ENCODE measurements at places on chromosomes 13 and 19. TPM values are rescaled to one million over a fixed set of nuclear protein-coding genes. Genes with fewer than 3 reads are reported as not detected.

Gene ZNF571
- 2.7 TPM for total RNA-seq

Gene COMMD6
- total RNA-seq = 130 TPM

Gene KIR2DL3
- total RNA-seq = not detected

Gene FBXO17
- total RNA-seq = not detected

Gene COL5A3
- 2.8 TPM for total RNA-seq

Gene SIGLEC9
- 1.3 TPM for total RNA-seq

Gene UBE2M
- total RNA-seq = 107 TPM

Gene ZNF20
- 2.7 TPM for total RNA-seq

Gene ZNF135
- total RNA-seq = 0.12 TPM

Gene PRR22
- total RNA-seq = 2.2 TPM

Gene KLK1
- total RNA-seq = 0.73 TPM

Gene TGFBR3L
- total RNA-seq = 4.4 TPM

Gene ZNF836
- total RNA-seq = 12.8 TPM

Gene LILRA6
- 0.26 TPM for total RNA-seq

Gene ZNF793
- 3.4 TPM for total RNA-seq

Gene FBXL12
- 20.7 TPM for total RNA-seq

Gene TINCR
- total RNA-seq = 1.1 TPM

GRCh38 chr13:21595546-21595822 is 8.5 kb downstream of the MICU2 start:
- DNase-seq = no peak

- peak; percentile 51 for DNase-seq
Measured at GRCh38 chr19:1084024-1084868, 10.9 kb downstream of the POLR2E start.

DNA sequence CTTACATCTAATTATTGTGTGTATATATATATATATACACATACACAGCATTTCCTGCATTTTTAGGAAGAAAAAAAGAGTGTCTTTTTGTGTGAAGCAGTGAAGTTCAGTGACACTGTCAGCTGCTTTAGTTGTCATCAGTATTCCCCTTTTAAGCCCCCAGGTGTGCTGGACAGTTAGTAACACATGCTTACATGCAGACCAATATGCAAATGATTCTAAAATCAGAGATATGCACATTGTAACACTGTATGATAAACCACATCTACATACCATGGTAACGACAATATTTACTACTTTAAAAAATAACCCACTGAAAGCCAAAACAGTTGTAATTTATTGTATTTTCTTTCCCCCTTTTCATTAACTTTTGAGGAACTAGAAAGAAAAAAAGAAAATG is 16.8 kb downstream of the LHFPL6 start:
- DNase-seq = no peak

DNA sequence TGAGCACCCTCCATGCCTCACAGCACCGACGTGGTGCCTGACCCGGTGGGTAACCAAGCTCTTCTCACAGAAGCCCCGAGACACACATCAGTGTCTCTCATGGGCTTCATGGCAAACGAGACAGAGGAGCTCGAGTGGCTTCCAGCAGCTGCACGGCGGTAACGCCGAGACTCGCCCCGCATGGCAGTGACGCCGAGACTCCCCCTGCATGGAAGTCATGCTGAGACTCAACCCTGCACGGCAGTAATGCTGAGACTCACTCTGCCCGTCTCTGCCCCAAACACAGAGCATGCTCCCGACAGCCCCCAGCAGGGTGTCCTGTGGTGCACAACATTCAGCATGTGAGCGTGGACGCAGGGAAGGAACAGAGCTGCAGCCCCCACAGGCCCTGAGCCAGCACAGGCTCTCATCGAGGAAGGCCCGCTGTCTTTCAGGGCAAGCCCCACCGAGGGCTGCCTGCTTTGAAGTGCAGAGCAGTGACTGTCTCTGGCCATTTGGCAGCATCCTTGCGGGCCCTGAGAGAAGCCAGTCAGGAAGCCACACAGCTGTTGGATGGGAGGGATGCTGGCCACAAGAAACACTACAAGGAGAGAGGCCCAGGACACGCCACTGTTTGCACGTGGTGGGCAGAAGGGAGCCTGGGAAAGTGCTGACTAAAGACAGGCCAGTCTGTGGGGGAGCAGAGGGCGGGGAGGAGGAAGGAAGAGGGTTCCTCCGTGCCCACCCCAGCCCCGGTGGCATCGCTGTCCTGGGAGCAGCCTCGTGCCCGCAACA is 9.5 kb downstream of the GAS6 start:
- peak; percentile 15 for DNase-seq

GRCh38 chr13:77918391-77919245 is at the start of gene EDNRB:
TSS of gene EDNRB (minus strand) at chr13:77918831. CDS start at chr13:77918573, 258 bp downstream.
- peak; percentile 11 for DNase-seq

GRCh38 chr13:52454459-52454819 is 839 bp upstream of the CKAP2 start:
- DNase-seq = peak; percentile 32

GRCh38 chr13:47853236-47853635 is 147.8 kb downstream of the SUCLA2 start:
- DNase-seq = no peak

- no peak for DNase-seq
Measured at GRCh38 chr13:49938314-49938713, 2.2 kb upstream of the SPRYD7 start.

- no peak for DNase-seq
Measured at GRCh38 chr19:21432590-21432989, 35.7 kb downstream of the ZNF493 start.

DNA sequence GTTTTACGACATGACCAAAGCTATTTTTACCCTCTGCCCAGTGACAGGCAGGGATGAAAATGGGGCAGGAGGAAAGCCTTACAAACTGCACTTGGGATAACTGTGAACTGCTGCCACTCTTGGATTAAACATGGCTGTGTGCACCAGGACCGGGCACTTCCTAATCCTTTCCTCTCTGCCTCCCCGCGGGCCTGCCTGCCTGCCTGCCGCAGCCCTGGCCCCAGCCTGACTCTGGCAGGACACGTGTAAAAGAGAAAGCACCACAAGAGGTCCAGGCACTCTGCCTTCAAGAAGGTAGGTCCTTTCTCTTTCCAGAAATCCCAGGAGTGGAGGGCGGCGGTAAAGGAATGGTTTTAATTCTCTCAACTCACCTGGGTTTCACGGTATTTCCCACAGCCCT is 4.8 kb downstream of the TSHZ3 start:
- no peak for DNase-seq

- no peak for DNase-seq
Measured at GRCh38 chr13:34114581-34114980, 296.6 kb downstream of the RFC3 start.

DNA sequence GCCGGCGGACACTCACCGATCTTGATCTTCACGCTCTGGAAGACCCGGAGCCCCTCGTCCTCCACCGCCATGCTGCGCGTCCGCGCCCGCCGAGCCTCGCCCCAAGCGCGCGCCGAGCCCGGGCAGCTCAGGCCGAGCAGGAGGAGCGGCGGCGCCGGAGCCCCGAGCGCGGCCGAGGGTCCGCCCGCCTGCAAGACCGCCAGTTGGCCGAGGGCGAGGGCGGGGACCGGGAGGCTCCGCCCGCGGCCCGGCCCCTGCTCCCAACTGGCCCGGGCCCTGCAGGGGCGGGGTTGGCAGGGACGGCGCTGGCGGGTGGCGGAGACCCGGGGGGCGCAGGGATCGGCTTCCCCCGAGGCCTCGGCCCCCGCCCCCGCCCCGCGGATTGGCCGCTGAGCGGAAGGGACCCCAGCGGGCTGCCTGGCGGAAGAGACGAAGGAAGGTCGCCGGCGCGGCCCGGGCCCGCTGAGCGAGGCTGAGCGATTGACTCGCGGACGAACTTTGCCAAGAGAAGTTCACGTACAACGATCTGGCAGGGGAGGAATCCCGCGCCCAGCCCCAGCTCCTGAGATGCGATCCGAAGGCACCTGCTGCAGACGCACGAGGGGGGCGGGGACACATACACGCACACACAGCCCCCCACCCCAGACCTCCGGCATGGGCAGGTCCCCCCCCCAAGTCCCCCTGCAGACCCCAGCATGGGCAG is at the start of gene RASA3:
Gene RASA3 (minus strand): TSS at position 205 of the 703 bp plus-strand sequence. CDS start 134 bp downstream, at position 71.
- peak; percentile 73 for DNase-seq

DNA sequence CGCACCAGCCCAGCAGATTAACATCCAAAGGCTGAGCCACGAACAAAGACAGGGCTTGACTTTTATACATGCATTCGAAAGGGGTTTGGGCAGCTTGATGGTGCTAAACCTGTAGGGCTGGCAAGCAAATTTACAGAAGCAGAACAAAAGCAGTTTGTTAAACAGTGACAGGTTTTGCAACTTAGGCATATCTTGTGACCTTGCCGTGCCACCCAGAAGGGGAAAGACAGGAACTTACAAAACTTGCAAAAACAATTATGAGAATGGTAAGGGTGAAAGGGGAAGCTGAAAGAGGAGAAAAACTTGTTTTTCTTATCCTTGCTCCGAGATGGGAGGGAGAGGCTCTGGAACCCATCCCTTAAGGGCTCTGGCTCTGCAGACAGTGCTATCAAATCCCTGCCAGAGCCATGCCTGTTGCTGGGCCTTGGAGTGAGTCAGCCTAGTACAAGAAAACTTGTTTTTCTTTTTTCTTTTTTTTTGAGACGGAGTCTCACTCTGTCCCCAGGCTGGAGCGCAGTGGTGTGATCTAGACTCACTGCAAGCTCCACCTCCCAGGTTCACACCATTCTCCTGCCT is 1325.2 kb upstream of the PRR20A start:
- DNase-seq = no peak

GRCh38 chr13:52783943-52784342 is 44.3 kb upstream of the CNMD start:
- DNase-seq = no peak

GRCh38 chr13:25860862-25861261 is 191.0 kb downstream of the SHISA2 start:
- no peak for DNase-seq

GRCh38 chr13:25067064-25067463 is 28.9 kb upstream of the PABPC3 start:
- DNase-seq = no peak

DNA sequence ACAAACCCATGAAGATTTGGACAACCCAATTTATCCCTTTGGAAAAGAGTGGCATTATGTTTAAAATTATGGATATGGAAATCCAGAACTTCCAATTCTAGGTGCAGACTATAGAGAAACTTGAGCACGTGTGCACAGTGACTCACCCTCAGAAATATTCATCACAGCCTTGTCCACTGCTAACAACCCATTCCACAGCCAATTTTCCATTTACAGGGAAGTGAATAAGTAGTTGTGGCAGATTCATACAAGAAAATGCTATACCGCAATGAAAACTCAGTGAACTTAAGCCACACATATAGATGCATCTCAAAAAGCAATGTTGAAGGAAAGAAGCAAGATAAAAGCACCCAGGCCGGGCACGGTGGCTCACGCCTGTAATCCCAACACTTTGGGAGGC is 133.3 kb downstream of the USP12 start:
- DNase-seq = no peak

DNA sequence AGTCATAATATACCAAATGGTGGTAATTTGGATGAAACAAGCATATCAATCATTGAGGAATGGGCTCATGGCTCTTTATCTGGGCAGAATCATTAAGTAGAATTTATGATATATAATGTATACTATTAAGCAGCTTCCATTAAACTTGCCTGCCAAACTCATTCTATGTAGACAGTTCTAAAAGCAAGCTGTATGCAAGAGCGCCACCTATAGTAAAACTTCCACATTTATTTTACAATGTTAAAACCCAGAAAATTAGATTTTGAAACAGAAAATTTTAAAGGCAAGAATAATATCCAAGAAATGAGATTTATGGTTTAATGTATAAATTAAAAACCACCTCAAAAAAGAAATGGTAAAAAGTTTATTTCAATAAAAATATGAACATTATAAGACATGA is 161.5 kb downstream of the MZT1 start:
- no peak for DNase-seq

GRCh38 chr13:84038001-84038400 is 155.7 kb upstream of the SLITRK1 start:
- no peak for DNase-seq

GRCh38 chr13:50889317-50889716 is 20.3 kb upstream of the RNASEH2B start:
- no peak for DNase-seq

GRCh38 chr19:55681131-55682092 is 6.4 kb downstream of the EPN1 start:
- no peak for DNase-seq

GRCh38 chr19:49912965-49913685 is 15.9 kb upstream of the ATF5 start:
- DNase-seq = peak; percentile 14

- DNase-seq = no peak
Measured at GRCh38 chr13:74528734-74529513, 394.7 kb upstream of the KLF12 start.

- no peak for DNase-seq
Measured at GRCh38 chr13:113092776-113093579, 12.6 kb upstream of the F7 start.

DNA sequence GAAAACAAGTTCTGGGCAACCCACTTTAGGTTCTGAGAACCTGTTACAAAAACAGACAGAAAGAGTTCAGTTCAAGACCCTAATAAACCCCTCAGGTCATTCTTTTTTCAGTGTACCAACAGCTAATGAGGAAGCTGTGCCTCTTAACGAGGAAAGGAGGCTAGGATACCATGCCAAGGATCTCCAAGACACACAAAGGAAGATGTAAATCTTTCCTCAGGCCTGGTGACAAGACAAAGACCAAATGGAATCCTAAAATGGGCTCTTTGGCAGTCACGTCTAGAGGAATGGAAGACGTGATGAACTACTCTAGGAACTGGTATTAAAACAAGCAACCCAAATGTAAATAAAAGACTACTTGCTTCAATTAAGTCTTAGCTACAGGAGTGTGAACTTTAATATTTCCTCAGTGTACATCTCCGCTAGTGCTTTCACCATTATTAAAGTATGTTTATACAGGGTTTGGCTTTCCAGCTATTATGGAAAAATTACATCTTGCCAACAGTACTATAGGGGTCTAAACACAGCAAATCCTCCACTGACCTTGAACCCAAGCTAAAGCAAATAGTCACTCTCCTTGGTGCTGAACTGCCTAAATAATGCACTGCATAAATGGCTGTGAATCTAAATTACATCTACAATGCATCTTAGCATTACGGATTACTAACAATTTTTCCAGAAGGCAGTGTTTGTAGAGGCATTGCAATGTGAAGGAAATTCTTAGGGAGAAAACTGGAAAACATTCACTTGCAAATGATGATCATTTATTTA is 42.3 kb downstream of the ENOX1 start:
- DNase-seq = no peak

DNA sequence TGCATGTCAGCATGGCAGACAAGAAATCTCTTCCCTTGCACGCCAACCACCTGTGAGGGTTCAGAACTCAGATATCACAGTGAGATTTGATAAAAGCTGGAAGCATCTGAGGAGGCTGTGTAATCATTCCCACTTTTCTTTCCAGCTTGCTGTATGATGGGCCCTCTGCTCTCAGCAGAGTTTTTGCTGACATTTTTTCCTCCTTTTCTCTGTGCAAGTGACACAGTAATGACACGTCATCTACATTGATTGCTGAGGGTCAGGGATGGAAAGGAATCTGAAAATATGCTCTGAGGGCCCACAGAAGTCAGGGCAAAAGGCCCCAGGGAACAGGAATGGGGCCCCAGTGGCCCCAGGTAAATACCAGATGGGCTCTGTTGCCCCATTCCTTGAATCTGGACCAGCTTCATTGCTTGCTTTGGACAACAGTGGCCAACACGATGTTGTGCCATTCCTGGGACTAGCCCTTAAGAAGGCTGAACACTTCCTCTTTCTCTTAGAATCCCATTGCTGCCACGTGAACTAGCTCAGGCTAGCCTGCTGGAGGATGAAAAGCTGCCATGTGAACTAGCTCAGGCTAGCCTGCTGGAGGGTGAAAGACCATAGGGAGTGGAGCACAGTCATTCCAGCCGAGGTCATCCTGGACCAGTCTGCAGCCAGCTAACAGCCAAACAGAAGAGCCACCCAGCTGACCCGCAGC is 68.2 kb downstream of the CACNA1A start:
- DNase-seq = no peak

GRCh38 chr19:38880076-38880881 is 2.2 kb upstream of the RINL start:
- no peak for DNase-seq
